ENCODE measurements at places on chromosomes 6 and 20.

DNA sequence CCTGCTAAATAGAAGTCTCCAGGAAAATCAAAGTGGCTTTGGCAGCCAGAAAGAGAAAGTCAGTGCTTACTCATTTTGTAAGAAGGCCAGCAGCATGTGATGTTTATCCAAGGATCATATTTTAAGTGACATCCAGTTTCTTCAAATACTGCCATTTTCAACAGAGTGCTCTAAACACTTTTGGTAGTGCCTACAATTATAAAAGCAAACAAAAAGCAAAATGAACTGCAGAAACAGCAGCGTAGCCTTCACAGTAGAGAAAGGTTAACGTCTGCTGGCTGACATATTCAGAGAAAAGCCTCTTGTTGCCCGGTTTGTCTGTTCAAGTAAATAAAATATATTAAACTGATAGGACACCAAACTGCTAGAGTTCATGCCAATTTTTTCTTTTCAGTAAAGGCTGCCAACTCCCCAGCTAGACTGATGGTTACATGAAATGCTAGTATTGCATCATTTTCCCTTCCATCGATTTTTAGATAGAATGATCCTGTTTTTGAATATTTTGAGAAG lies 705.7 kb upstream of the SLC35B3 start:
- peak; percentile 74 for DNase-seq

DNA sequence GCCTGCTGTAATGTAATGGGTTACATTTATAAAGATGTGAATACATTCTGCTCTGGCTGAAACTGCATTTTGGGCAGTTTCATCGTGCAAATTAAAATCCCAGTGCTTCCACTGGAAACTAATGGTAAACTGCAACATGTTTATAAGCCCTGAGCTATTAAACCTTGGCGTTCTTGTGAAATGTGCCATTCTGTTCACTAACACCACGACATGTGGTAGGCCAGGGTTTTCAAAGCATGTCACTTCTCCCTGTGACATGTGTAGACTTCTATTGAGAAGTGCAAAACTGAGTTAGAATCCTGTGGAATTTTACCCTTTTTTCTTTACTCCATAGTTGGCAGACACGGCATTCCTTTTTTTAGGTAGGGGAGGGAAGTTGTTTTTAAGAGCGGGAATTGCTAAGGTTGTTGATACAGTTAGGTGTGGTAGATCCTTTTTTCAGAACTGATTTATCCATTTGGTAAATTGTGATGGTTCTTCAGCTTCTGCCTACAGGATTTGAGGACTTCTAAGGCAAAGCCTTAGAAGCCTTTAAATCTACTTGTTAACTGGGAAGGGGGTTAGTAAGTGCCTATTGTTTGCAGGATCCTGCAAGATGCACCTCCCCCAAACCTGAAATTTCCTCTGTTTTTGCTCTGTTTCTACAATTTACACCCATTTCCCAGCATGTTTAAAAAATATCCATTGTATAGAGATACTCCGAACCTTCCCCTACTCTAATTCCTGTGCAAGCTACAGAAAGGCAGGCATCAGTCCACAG lies 4.2 kb downstream of the SASH1 start:
- DNase-seq: no peak

- DNase-seq: no peak
Measured at GRCh38 chr6:134331256-134331655, 13.3 kb upstream of the SGK1 start.

GRCh38 chr20:32445539-32446273 lies 87.6 kb downstream of the ASXL1 start:
- peak; percentile 14 for DNase-seq

DNA sequence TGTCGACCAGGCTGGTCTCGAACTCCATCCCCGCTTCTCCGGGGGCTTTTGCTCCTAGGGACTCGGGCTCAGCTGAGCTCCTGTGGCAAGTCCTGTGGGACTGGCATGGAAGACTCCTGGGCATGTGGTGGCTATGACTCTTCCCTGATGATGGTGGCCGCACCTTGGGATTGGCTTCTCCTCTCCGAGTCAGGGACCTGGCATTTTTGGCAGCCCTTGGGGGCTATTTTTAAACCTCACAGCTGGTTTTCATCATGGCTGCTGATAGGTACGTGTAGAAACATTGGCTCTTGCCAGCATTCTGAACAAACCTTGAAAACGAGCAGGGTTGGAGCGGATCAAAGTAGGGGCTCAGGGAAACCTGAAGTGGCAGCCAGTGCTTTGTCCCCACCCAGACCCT lies 54.1 kb downstream of the RBM38 start:
- peak; percentile 22 for DNase-seq

- peak; percentile 41 for DNase-seq
Measured at GRCh38 chr6:145736661-145737144, 1.4 kb upstream of the EPM2A start.

- no peak for DNase-seq
Measured at GRCh38 chr6:18561037-18561750, 174.0 kb downstream of the RNF144B start.

GRCh38 chr20:57585466-57586213 lies 24.7 kb downstream of the PCK1 start:
- DNase-seq: no peak

GRCh38 chr6:137957471-137957870 lies 90.4 kb downstream of the TNFAIP3 start:
- DNase-seq: no peak

DNA sequence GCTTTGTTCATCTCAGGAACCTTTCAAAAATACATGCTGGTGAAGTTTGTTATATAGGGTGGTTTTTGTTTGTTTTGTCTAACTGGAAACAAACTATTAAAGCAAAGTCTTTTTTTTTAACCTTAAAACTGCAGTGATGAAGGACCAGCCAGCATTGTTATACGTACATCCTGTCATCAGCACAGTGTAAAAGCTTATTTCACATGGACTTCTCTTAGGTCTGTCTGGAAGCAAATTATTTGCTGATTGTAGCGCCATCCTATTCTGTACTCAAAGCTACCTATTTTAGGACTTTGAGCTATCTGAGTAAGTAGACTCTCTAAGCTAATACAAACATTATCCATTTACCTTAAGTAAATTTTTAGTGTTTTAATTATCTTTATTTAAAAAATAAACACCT lies 61.7 kb downstream of the SNX9 start:
- no peak for DNase-seq
